ENCODE measurements at places on chromosomes 12 and 14.

- no peak for DNase-seq
Measured at GRCh38 chr12:75294797-75295196, 35.3 kb downstream of the CAPS2 start.

DNA sequence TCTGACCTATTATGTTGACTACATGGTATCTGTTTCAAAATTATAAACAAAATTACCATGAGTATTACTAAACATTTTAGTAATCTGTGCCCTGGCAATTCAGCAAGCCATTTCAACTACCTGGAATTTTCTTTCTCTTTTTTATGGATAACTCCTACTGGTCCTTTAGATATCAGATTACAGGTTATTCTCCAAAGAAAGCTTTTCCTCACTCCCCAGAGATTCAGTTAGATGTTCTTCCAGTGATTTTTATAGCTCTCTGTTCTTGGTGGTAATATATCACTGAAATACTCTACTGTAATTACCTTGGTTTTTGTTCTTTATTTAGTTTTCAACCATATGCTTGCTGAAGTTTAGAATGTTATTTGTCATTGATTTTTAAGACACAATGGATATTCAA, 930.2 kb upstream of the FOXG1 start:
- no peak for DNase-seq

- DNase-seq, result no peak
Measured at GRCh38 chr14:56027916-56028712, 90.1 kb upstream of the PELI2 start.

DNA sequence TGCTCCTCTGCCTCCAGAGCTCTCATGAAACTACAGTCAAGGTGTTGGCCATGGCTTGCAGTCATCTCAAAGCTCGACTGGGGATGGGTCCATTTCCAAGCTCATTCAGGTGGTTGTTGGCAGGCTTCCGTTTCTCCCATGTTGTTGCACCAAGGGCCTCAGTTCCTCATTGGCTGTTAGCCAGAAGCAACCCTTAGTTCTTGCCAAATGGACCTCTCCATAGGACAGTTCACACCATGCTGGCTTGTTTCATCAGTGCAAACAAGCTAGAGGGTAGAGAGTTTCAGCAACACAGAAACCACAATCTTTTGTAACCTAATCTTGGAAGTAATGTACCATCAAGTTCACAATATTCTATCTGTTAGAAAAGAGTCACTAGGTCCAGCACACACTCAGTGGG, 22.7 kb upstream of the PPM1A start:
- no peak for DNase-seq

DNA sequence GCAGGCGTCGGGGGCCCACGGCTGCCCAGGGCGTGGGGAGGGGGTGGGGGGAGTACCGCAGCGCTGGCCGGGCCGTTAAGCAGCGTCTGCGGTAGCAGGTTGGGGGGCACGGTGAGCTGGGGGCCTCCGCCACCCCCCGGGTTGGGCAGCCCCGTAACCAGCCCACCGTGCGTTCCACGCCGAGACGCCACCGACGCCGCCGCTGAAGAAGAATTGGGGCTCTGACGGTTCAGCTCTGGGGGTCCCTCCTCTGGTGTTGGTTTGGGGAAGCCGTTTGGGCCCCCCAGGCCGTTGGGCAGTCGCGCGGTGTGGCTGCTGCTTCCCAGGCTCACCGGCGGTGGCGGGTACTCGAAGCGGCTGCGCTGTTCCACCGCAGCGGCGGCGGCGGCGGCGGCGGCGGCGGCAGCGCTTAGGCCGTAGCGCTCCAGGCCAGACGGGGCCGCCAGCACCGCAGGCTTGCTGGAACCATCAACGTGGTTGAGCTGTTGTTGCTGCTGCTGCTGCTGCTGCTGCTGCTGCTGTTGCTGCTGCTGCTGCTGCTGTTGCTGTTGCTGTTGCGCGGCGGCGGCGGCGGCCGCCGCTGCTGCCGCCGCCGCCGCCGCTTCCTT, 1.5 kb downstream of the IRF2BPL start:
- no peak for DNase-seq

DNA sequence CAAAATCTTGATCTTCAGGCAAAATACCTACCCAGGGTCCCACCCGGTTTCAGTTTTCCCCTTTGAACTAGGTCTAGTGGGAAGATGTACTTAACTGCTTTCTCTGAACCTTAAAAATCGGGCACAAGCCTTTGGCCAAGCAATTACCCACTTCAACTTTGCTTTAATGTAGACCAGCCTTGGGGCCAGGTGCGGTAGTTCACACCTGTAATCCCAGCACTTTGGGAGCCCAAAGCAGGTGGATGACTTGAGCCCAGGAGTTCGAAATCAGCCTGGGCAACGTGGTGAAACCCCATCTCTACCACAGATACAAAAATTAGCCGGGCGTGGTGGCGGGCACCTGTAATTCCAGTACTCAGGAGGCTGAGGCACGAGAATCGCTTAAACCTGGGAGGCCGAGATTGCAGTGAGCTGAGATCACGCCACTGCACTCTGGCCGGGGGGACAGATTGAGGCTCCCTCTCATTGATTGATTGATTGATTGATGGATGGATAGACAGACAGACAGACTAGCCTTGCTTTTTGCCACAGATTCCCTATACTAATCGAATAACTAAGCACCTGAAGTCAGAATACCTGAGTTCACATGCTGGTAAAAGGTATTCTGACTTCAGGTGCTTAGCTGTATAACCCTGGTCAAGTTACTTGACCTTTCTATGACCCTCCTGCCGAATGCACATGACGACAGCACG, 1.9 kb downstream of the CLIP1 start:
- DNase-seq, result no peak

DNA sequence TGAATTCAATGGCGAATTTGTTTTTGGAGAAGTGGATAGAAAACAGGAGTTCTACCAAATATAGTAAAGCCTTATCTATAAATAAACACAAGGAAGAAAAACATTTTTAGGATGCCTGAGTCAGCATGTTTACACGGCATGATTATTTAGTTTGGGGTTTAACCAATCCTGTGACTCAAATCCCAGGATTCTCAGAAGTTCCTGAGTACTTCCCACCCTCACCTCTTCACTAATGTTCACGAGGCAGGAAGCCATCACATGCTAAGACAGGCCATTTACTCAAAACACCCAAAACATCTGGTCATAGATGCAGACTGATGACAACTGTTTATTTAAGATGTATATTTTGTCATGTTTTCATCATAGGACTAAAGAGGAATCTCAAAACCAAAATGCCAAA, 3.4 kb upstream of the GLRX5 start:
- DNase-seq, result no peak

DNA sequence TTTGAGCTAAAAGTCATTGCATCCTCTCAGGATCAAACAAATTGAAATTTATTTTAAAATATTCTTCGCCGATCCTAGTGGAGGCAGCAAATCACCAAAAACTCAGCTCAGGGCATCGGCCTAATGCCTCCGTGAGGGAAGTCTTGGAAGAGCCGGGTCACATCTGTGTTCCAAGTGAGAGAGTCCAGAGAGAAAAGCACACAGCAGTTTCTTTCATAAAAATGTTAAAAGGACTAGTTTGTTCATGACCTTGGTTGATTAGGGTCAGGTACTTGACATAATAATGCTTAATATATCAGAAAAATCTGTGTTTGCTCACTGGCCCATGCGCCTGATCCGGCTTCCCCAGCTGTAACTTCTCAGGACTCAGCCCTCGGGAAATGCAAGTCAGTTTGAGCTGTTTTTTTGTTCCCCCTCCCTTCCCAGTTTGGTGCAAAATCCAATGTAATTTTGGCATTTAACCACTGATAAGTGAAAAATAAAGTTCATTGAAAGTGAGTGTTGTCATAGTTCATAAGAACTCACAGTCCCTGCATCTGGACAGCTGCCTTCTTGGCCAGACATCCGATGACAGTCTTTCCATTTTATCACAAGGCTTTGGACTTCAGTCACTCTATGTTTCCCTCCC, 161.7 kb downstream of the CAND1 start:
- no peak for DNase-seq

- no peak for DNase-seq
Measured at GRCh38 chr14:33836900-33837577, 113.8 kb downstream of the EGLN3 start.

DNA sequence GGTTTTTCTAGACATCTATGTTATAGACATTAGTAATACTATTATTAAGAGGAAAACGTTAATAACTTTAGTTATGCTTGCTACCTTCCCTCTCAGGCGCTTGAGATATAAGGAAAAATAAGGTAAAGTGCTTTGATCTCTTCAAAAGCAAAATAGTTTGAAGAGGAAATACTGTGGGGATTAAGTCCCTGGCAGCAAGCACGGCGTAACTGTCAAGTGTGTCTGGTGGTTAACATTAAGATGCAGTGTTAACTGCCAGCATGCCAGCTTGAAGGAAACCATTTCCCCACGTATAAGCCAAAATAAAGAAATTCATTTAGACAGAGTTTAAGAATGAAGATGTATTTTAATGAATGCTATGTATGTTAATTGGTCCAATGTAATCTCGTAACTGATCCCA, 31.8 kb downstream of the PELI2 start:
- DNase-seq, result no peak

GRCh38 chr14:77141214-77142004, at the start of gene ZDHHC22:
TSS of gene ZDHHC22 (minus strand) at chr14:77141791. CDS start at chr14:77139738, 2,053 bp downstream.
- DNase-seq, result no peak

DNA sequence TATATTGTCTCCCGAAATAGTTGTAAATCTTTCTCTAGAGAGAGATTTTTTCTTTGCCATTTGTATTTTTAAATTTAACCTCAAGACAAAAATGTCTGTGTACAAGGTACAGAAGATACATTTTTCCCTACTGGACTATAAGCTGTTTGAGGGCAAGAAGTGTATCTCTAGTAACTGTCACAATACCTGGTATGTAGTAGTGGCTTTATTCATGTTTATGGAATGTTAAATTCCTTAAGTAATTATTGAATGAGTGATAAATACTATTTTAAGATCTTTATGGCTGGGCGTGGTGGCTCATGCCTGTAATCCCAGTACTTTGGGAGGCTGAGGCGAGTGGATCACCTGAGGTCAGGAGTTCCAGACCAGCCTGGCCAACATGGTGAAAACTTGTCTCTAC, 24.4 kb upstream of the CDK17 start:
- DNase-seq, result no peak

GRCh38 chr12:1332327-1332726, 262.1 kb downstream of the FBXL14 start:
- DNase-seq, result no peak

- no peak for DNase-seq
Measured at GRCh38 chr12:132710043-132710404, 618 bp upstream of the PGAM5 start.

- no peak for DNase-seq
Measured at GRCh38 chr12:85747941-85748495, 88.2 kb downstream of the RASSF9 start.

DNA sequence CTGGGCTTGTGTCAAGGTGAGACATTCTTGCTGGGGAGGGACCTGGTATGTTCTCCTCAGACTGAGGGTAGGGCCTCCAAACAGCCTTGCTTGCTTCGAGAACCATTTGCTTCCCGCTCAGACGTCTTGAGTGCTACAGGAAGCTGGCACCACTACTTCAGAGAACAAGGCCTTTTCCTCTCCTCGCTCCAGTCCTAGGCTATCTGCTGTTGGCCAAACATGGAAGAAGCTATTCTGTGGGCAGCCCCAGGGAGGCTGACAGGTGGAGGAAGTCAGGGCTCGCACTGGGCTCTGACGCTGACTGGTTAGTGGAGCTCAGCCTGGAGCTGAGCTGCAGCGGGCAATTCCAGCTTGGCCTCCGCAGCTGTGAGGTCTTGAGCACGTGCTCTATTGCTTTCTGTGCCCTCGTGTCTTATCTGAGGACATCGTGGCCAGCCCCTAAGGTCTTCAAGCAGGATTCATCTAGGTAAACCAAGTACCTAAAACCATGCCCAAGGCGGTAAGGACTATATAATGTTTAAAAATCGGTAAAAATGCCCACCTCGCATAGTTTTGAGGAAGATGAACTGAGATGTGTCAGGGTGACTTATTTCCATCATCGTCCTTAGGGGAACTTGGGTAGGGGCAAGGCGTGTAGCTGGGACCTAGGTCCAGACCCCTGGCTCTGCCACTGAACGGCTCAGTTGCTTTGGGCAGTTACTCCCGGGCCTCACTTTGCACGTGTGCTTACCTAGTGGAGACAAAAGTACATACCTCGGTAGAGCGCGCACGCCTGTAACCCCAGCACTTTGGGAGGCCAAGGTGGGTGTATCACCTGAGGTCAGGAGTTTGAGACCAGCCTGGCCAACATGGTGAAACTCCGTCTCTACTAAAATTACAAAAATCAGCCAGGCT, 4.3 kb downstream of the GAPDH start:
- DNase-seq, result no peak

DNA sequence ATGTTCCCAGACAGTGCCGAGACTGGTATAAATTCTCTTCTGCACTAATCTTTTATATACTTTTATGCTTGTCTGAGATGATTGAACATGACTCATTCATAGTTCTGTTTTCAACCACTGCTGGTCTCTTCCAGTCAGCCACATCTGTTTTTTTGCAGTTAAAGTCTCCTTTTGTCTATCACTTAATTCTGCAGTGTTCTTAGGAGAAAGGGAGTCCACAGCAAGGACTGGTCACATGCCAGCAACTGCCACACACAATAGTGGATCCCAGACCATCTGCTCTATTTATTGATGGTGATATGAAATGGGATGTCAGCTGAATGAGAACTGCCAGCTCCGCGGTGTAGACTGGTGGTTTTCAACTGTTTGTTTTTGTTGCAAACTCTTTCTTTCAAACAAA, 379.8 kb downstream of the MED13L start:
- no peak for DNase-seq

DNA sequence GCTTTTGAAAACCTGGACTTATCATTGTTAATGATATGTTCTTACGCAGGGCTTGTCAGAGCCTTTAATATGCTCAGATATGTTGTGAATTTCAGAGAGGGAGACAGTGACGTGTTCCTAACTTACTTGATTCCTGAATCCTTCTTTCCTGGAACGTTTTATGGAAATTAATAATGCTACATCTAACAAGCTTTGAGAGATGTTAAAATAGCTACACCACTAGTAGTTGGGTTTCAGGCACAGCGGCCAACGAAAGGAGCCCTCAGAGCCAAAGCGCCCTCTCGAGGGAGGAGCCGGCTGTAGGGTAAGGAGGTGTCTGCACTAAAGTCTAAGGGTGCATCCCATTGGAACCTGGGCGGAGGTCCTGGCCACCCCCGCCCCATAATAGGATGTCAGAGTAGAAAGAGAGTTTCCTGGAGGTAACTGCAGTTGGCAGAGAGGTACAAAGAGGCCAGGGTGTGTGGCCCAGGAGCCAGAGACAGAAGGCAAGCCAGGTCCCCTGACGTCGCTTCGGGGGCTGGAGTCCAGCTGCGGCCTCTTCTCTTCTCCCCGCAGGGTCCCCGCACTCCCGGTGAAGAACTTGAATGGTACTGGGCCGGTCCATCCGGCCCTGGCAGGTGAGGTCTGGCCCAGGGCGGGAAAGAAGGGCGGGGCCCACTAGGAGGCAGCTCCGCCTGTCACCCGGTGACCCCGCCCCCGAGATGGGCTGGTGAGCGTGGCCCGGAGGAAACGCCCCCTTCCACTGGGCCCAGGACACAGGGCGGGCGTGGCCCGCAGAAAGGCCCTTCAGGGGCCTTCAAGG, 36.3 kb downstream of the DTX1 start:
- no peak for DNase-seq

DNA sequence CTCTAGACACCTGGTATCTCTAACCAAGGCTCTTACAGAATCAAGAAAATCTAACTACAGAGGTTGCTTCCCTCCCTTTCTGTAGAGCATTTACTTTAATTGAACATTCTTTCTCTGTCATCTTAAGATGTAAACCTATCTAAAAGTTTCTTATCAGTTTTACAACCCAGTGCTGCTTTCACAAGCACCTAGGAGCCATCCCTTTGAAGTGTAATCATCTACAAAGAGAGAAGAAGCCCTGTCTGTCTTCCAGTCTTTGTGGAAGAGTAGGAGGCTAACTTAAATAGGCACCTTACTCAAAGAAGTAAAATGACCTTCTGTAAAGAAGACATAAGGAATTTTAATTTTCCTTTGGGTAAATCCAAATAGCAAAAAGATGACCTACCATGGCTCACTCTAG, 763.9 kb upstream of the LRFN5 start:
- no peak for DNase-seq

Data from C1 segment of cervical spinal cord (tissue), 14 donors.